ENCODE measurements at places on chromosomes 5 and 9.

GRCh38 chr9:121286973-121287741 lies 19.2 kb downstream of the GSN start:
- DNase-seq = no peak

- DNase-seq = no peak
Measured at GRCh38 chr9:93891549-93892310, 63.4 kb downstream of the BARX1 start.

- DNase-seq = no peak
Measured at GRCh38 chr9:25703701-25704357, 25.6 kb upstream of the TUSC1 start.

DNA sequence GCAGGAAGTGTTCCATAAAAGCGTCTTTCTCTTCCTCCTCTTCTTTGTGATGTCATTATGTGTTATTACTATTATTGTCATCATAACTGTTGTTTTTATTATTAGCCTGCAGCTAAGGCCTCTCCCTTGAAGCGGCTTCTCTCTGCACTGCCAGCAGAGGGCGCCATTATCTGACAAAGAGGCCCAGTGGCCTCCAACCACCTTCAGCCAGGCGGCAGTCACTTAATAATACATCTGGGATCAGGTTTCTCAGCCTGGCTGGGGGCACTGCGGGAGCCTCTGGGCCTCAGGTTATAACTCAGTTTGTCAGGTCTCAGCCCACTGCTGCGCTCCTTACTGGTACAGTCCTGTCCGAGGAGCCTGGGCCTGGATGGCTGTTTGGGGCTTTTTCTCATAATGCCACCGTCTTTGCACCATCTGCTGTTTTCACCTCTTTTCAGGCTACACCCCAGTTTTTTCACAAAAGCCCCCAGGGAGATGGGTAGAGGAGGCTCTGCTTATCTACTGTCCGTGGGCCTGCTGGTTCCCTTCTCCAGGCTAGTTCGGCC lies 281.9 kb downstream of the NSG2 start:
- DNase-seq = peak; percentile 12

GRCh38 chr9:107018861-107019545 lies 156.0 kb downstream of the ZNF462 start:
- DNase-seq = no peak

DNA sequence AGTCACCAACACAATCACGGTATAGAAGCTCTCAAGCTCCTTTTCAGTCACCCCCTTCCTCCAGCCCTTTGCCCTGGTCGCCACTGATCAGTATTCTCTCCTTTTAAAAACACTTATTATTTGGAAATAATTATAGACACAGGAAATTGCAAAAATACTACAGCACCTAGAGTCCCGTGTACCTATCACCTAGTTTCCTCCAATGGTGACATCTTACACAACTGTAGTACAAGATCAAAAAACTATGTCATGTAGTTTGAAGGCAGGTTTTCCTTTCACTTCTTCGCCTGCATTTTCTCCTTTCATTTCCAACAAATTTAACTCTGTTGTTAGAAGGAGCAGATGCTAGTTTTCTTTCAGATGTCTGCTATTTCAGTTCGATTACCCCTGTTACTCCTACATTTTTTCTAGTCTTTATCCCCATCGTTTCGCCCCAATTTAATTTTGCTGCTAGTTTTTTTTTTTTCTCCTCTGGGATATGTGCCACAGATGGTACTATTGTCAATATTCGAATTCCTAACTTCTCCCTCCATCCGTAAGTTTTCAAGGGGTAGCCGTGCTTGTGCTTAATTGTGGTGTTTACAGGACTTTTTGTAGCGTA lies 612 bp upstream of the ATG10 start:
- DNase-seq = no peak

DNA sequence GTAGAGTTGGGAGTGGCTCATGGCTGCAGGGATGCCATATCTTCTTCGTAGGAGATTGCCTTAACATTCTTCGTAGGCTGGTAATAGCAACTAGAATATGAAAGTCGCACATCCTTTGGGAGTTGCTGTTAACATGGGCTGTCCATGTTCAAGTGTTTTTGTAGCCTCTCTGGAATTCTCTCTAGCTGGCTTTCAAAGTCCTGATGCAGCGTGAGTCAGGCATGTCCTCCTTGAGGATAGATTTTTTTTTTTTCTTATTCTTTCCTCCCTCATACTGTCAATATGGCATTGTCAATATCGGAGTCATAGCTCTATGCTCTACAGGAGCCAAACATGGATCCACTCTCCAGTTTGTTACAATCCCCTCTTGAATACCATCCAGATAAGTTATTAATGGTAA lies 494.8 kb upstream of the WWC1 start:
- DNase-seq = no peak

- DNase-seq = no peak
Measured at GRCh38 chr9:106911951-106912350, 49.0 kb downstream of the ZNF462 start.

GRCh38 chr9:113638897-113639296 lies 175.4 kb downstream of the RGS3 start:
- no peak for DNase-seq

GRCh38 chr9:133888809-133889491 lies 103.2 kb downstream of the VAV2 start:
- DNase-seq = no peak

- DNase-seq = no peak
Measured at GRCh38 chr9:79224672-79225433, 346.9 kb upstream of the TLE4 start.

DNA sequence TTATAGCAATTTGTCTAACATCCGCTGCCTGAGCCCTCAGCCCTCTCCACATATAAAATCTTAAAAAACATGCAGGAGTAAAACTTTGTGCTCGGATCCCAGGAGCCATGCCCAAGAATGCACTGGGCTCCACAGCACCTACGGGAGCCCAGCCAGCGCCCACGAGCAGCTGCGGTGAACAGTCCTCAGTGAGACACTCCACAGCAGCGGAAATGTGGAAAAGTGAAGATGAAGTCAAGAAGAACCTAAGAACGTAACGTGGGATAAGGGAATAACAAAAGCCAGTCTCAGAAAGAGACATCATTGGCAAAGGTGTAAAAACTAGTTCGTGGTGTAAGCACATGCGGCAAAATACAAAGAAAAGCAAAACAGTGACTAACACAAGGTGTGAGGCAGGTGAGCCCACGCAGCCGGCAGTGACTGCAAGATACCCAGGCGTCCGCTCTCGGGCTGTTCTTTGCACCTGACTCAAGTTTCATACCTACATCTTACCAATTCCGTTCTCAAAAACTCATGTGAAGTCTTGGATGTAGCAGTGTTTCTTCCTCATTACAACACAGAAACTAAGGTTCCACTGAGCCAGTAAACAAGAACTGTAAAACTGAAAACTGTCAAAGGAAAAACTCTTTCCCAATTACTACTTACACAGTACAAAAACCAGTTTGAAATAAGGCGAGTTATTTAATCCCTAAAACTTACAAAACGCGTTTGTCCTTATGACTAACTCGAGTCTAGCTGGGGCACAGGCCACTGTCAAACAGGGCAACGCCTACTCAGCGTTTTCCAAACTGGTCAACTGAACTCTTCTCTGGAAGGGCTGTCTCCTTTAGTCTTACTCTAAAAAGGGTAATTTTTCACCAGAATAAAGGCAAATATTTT lies 1.7 kb downstream of the CAMSAP1 start:
- DNase-seq = no peak

DNA sequence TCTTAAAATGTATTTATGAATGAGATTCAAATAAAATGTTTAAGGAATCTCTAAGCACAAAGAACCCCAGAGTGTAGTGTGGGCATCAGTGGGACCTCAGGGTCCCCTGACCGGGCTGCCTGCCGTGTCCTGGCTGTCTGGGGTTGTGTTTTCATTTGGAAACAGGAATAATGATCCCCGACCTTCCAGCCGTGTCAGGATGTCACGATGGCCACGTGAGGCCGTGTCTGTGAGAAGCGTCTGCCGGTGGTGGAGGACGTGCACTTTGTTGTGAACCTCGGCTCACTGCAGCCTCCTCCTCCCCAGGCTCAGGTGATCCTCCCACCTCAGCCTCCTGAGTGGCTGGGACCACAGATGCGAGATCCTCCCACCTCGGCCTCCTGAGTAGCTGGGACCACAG lies 4.3 kb downstream of the TRAF2 start:
- no peak for DNase-seq

DNA sequence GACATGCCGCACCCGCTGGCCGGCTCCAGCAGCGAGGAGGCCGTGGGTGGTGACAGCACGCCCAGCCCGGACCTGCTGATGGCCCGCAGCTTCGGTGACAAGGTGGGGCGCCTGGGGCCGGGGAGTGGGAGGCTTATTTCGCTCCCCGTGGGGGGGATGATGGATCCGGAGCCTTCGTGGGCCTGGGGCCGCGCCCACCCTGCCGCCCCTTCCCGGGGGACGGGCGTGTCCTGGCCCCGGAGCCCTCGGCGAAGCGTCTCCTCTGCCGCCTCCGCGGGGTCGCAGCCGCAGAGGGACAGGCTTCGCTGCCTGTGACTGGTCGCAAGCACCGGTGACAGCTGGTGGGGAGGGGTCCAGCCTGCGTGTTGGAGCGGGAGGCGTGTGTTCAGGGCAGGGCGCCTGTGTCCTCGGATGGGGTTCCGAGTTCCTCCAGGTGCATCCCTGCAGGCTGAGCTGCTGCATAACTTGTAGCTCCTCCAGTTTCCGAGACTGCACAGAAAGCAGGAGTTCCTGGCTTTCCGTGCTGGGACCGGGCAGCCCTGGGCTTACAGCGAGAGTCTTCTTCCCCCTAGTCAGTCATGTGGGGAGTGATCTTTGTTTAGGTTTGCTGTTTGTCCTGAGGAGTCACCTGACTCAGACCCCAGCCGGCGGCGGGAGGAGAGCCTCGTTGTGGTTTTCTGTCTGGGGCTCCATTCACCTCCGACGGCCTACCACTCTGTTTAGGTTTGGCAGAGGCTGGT lies 666 bp downstream of the SNX30 start:
- DNase-seq = peak; percentile 14

DNA sequence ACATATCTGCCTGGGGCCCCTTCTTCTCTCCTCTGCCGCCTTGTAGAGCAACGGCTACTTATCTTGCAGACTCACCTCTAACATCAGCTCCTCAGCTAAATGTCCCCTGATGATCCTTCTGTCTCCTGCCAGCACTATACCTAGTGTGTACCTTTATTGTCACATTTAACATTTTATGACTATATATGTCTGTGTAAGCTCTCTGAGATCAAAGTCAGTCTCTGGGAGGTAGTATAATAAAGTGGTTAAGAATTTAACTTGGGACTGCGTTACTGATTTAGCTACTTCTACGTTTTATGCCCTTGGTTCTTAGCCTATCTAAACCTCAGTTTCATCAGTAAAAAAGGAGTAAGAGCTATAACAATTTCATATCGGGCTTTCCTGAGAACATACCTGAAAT lies 2.2 kb downstream of the TMED7 start:
- DNase-seq = no peak

GRCh38 chr9:96476591-96476990 lies 26.6 kb downstream of the HABP4 start:
- DNase-seq = no peak

GRCh38 chr5:59301727-59302126 lies 591.8 kb downstream of the PDE4D start:
- no peak for DNase-seq

- DNase-seq = no peak
Measured at GRCh38 chr5:59496524-59497134, 396.9 kb downstream of the PDE4D start.

DNA sequence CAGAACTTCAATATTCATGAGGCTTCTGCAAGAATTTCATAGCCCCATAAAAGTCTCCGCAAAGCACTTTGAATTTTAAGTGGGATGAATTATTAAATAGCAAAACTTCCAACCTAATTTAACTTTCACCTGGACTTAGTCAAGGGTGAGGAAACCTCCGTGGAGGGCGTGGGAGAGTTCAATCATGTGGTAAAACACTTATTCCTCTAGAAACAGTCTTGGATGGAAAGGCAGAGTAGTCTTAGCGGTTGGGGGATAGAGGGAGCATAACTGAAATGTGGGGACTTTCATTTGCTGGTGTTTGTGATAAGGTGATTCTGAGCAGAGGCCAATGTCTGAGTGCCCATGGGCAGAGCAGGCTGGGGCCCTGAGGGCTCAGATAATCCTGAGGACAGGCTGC lies 241.9 kb downstream of the IRX1 start:
- no peak for DNase-seq

DNA sequence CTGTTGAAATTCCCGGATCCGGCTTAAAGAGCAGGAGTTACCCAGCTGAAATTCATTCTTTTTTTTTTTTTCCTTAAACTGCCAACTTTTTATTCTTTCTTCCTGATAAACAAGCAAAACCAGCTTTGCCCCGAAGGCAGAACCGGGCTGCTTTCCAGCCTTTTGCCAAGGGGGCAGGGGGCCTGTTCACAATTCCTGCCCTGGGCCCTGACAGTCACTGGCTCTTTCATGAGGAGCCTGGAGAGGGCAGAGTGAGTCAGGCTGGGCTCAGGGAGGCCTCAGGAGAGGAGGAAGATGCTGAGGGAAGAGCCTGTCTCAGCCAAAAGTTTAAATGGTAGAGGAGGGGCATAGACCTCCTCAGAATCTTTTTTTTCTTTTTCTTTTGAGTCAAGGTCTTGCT lies 4.8 kb downstream of the GLIPR2 start:
- DNase-seq = no peak

DNA sequence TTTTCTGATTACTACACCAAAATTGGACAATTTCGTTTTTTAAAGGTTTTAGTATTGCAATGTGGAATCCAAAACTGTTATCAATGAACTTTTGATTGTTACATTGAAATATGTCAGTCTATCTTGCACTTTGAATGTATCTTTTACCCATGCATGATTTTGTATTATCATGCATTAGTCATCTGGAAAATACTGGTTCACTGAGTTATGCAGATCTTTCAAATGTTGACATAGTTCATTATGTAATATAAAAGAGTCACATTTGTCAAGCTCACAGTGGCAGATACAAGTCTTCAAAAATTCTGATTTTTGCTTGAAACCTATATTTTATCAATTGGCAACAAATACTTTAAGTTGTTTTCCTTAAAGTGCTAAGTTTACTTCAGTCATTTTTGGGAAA lies 85.2 kb downstream of the NR3C1 start:
- no peak for DNase-seq

DNA sequence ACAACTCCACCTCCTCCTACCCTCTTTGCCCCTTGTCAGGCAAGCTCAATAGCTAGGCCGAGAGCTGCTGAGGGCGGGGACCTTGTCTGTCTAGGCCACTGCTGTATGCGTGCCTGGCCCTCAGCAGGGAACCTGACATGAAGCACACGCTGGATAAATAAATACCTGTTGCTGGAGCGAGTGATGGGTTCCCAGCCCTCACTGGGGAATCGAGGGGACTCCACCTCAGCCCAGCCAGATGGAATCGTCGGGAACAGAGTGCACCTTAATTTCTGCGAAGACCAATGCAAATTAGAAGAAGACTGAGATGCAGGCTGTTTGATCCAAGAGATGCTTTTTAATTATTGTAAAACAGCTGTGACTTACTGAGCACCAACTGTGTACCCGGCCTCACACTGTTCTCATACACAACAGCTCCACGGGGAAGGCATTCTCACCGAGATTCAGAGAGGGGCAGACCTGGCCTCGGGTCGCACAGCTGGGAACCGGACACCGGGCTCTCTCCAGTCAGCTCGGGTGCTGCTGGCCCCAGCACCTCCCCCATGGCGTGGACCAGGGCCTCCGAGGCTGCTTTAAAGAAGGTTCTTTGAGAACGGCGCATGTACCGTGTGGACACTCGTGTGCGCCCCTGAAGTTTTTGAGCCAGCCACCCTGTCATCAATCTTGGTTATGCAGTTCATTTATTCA lies 109.7 kb upstream of the IER5L start:
- no peak for DNase-seq

Measured in stimulated activated CD8-positive, alpha-beta memory T cell treated with anti-CD3 and anti-CD28 coated beads, Interleukin-2, amount 100 ng/mL, for 1 hour (primary cell).